ENCODE measurements at places on chromosomes 3 and 15. TPM values are rescaled to one million over a fixed set of nuclear protein-coding genes. Genes with fewer than 3 reads are reported as not detected.

The SCN11A gene
- not detected for total RNA-seq

The CP gene
- total RNA-seq: 3.4 TPM

The RAB6B gene
- 2.4 TPM for total RNA-seq

The CPEB1 gene
- total RNA-seq: 4.0 TPM

The CD96 gene
- not detected for total RNA-seq

The NDN gene
- total RNA-seq: 0.08 TPM

The PPP4R2 gene
- total RNA-seq: 41.8 TPM

The SERINC4 gene
- 0.05 TPM for total RNA-seq

The SAMMSON gene
- not detected for total RNA-seq

The ROPN1B gene
- not detected for total RNA-seq

The IL20RB gene
- 1.0 TPM for total RNA-seq

The SLCO2A1 gene
- 0.07 TPM for total RNA-seq

The CNTN3 gene
- not detected for total RNA-seq

The SPTSSB gene
- total RNA-seq: not detected

The DGKG gene
- total RNA-seq: 9.4 TPM

The CPNE9 gene
- total RNA-seq: not detected

The SHC4 gene
- 0.86 TPM for total RNA-seq

The CHRFAM7A gene
- total RNA-seq: 3.8 TPM

The CADM2 gene
- 0.23 TPM for total RNA-seq

The CLDN16 gene
- total RNA-seq: 0.06 TPM

The TEX55 gene
- 0.03 TPM for total RNA-seq

The GANC gene
- 4.8 TPM for total RNA-seq

The HCLS1 gene
- 0.45 TPM for total RNA-seq

The BDH1 gene
- 4.2 TPM for total RNA-seq

The MAP6D1 gene
- total RNA-seq: 6.5 TPM

The PLA2G4D gene
- not detected for total RNA-seq

The STRIT1 gene
- not detected for total RNA-seq

The OXTR gene
- 10.9 TPM for total RNA-seq

The GADL1 gene
- total RNA-seq: not detected

The DPPA2 gene
- total RNA-seq: not detected

The LPP gene
- 6.3 TPM for total RNA-seq

The AADAC gene
- 22.2 TPM for total RNA-seq

The P2RY13 gene
- not detected for total RNA-seq

The PHC3 gene
- 14.0 TPM for total RNA-seq

The CCR1 gene
- total RNA-seq: not detected

The TIMMDC1 gene
- 83.6 TPM for total RNA-seq

The NRROS gene
- total RNA-seq: not detected

The CNBP gene
- 336 TPM for total RNA-seq

The BNC1 gene
- total RNA-seq: 0.52 TPM

The CRBN gene
- total RNA-seq: 25.3 TPM

The CHL1 gene
- not detected for total RNA-seq

The GALNT15 gene
- total RNA-seq: 0.03 TPM

The CCRL2 gene
- 0.13 TPM for total RNA-seq

The POPDC2 gene
- total RNA-seq: 0.18 TPM

The SLITRK3 gene
- total RNA-seq: not detected

The GP5 gene
- not detected for total RNA-seq

The EPHA6 gene
- total RNA-seq: 0.09 TPM

The EIF5A2 gene
- total RNA-seq: 15.7 TPM

The ARGFX gene
- not detected for total RNA-seq

The PRTG gene
- total RNA-seq: 8.2 TPM

The ABI3BP gene
- total RNA-seq: 0.75 TPM

The ANKRD34C gene
- total RNA-seq: not detected

The UBA7 gene
- 0.31 TPM for total RNA-seq

The ZNF80 gene
- not detected for total RNA-seq

The FEZF2 gene
- total RNA-seq: not detected

The IL17RE gene
- 0.98 TPM for total RNA-seq

The CCK gene
- total RNA-seq: 2.4 TPM
